ENCODE measurements at places on chromosomes 12 and 14. TPM values are rescaled to one million over a fixed set of nuclear protein-coding genes. Genes with fewer than 3 reads are reported as not detected.

The P2RX2 gene
- total RNA-seq: not detected

The C12orf54 gene
- total RNA-seq: not detected

The NUBPL gene
- total RNA-seq: 19.5 TPM

The HELB gene
- 2.2 TPM for total RNA-seq

The PYGL gene
- total RNA-seq: 30.2 TPM

The ACOT4 gene
- total RNA-seq: 1.6 TPM

The SAMD4A gene
- 103 TPM for total RNA-seq

The SSPN gene
- total RNA-seq: 114 TPM

The IRAK4 gene
- total RNA-seq: 10.7 TPM

The PRR4 gene
- 2.0 TPM for total RNA-seq

The COX8C gene
- total RNA-seq: not detected

Data from left cardiac atrium (tissue), 4 donors.